ENCODE measurements at places on chromosomes 7 and 10.

GRCh38 chr7:92058040-92058439 is 76.2 kb downstream of the CYP51A1 start:
- DNase-seq: no peak

- DNase-seq: no peak
These were observed 57.6 kb downstream of the MALSU1 start for GRCh38 chr7:23356726-23357125.

GRCh38 chr7:148652773-148653172 is 45.9 kb upstream of the CUL1 start:
- no peak for DNase-seq

DNA sequence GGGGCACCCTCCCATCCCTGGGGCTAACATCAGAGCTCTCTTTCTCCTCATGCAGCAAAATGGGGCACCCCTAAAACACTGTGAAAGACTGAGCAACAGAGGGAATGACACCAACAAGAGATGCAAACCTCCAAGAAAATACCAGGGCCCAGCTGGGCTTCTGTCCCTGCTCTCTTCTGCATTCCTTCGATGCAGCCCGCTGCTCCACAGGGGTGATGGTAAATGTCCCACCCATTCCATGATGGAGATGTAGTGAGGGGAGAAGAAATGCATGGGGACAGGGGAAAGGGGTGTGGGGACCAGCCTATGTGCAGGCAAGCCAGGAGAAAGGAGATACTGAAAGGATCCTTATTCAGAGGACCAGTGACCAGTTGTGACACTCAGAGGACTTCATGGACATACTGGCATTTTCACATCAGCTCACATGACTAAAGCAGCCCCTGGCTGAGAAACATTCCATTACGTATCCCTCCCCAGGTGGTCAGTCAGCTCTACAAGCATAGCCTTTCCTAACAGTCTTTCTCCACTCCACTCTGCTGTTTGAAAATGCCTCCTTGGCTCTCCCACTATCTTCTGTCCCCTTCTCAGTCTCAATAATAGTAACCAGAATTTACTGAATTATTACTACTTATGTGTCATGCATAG is 13.3 kb downstream of the SORBS1 start:
- DNase-seq: no peak

DNA sequence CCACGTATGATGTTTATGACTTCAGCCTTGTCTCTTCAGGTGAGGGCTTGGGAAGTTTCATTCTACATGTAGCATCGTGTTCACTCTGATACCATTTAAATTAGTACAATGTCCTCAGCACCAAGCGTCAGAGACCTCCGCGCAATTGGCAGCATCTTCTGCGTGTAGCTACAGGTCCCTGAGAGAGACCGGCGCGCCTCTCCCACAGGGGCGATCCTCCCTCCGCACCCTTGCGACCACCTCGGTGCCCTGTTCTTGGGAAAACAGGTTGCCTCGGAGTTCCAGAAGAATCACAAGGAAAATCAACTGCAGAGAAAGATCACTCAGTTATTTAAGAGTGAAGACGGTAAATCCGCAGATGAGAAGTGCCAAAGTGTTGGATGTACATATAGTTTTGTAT is 206.2 kb downstream of the GATA3 start:
- no peak for DNase-seq

DNA sequence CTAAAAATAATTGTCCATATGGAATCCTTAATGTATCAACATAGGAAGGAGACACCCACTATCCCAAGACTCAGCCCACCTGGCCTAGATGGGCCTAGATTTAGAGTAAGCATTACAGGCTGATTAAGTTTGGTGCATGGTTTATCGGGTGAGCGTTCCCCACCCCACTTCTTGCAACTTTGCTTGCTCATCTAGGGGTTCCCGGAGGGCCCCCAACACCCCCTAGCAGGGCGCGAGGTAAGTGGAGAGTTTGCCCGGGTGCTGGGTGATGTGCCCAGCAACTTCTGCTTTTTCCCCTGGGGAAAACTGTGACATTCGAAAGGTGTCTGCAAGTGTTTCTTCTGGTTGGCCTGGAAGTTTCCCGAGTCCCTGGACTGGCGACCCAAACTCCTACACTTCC is 31.7 kb downstream of the SKIDA1 start:
- no peak for DNase-seq

DNA sequence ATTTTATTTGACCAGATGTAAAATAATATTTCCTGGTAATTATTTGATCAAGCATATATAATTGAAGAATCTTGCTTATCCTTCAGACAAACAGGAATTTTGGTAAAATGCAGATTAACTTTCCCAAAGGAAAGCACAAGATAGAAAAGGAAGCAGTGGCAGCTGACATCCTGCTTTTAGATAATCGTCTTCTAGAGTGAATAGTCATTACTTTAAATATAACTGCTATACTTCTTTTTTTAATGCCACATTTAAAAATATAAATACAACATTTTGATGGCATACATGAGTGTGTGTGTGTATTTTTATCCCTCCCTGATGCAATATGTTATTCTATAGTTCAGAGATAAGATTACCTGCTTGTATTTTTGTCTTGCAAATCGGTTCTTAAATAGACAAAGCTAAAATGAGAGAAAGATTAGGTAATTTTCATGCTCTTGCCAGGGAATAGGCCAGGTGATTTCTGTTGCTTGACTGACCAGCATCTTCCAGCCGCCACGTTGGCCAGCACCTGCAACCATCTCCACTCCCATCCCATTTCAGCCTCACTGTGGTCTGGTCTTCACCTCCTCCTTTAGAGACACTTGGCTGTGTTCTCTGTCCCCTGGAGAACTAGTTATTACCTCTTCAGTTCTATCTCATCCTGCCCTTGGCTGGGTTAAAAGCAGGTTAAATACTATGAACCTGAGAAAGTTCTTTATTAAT is 58.1 kb downstream of the MDFIC start:
- DNase-seq: no peak

DNA sequence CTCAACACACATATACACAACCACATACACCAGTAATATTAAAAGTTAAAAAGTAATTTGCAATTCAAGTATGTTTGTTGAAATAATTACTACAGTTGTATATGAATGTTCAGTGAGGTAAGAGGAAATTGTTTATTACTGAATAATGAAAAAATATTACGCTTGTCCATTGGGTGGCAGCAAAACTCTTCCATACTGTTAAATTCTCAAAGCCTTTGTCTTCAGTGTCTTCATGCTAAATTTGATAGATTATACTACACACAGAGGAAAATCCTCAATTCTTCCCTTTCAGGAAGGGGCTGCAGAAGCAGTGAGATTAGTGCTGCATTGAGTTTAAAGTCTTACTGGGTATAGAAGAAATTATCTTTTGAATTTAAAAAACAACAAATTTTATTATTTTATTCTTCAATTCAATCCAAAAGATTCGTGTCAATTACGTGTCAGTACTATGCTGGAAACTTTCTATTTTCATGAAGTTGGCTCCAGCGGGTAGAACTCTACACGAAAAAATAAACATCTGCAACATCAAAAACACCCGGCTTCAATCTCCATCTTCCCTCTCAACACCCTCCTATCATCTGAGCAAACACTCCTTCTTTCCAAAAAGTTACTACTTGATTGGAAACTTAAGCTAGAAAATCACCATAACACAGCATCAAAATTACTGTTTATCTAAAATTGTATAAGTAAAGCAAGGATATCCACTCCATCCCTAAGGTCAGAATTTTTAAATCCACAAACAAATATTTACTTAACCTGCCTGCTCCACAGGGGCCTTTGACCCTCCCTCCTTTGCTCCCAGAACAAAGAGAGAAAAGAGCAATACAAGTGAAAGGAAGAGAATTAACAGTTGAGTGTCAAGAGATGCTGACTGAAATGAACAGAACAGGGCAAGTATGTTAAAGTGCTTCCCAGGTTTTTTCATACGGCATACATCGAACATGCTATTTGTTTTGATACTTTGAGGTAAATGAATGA is 37.0 kb upstream of the TES start:
- DNase-seq: no peak

- DNase-seq: no peak
These were observed 88.0 kb downstream of the FGFR2 start for GRCh38 chr10:121510201-121510771.

DNA sequence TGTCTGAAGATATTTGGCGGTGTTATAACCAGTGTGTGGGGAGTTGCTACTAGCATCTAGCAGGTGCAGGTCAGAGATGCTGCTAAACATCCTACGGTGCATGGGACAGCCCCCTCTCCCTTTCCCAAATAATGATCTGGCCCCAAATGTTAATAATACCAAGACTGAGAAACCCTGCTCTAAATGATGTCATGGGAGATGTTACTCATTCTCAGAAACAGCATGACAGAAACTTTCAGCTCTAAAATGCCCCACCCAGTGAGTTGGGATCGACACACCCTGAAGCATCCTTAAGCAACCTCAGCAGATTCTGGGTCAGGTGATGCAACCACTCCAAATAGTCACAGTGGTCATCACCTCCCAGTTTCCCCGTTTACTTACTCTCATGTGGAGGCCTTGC is 108.8 kb upstream of the MPP7 start:
- DNase-seq: no peak

- no peak for DNase-seq
These were observed 606.3 kb upstream of the FZD8 start for GRCh38 chr10:36248304-36248981.
